Natural killer cell (primary cell): ENCODE measurements at places on chromosomes 12 and 14. TPM values are rescaled to one million over a fixed set of nuclear protein-coding genes. Genes with fewer than 3 reads are reported as not detected.

The RAPGEF3 gene
- total RNA-seq: 0.73 TPM

The PTPRR gene
- total RNA-seq: 1.3 TPM

The EPYC gene
- not detected for total RNA-seq

The DACT1 gene
- total RNA-seq: 0.33 TPM

The FAM186B gene
- total RNA-seq: 0.77 TPM

The SLC25A21 gene
- total RNA-seq: not detected

The SPTB gene
- 0.07 TPM for total RNA-seq

The RD3L gene
- total RNA-seq: not detected

The KRT71 gene
- not detected for total RNA-seq

The ZNF641 gene
- total RNA-seq: 48.8 TPM

The GUCY2C gene
- total RNA-seq: not detected

The SDR9C7 gene
- not detected for total RNA-seq

The LRFN5 gene
- not detected for total RNA-seq

The MED6 gene
- total RNA-seq: 92.0 TPM

The SERPINA4 gene
- not detected for total RNA-seq

The SLC6A15 gene
- not detected for total RNA-seq

The HOXC9 gene
- not detected for total RNA-seq

The PLEKHG7 gene
- not detected for total RNA-seq

The EGLN3 gene
- total RNA-seq: 0.57 TPM

The CLEC1A gene
- not detected for total RNA-seq

The DTX3 gene
- total RNA-seq: 81.1 TPM

The ITGA7 gene
- total RNA-seq: 2.8 TPM

The TSPAN19 gene
- total RNA-seq: not detected

The CD4 gene
- 9.8 TPM for total RNA-seq

The ESR2 gene
- total RNA-seq: 0.53 TPM

The RDH16 gene
- 1.6 TPM for total RNA-seq

The PTPRO gene
- total RNA-seq: 0.29 TPM

The ACOT4 gene
- 2.3 TPM for total RNA-seq

The FZD10 gene
- total RNA-seq: not detected

The SLC10A1 gene
- total RNA-seq: not detected

The CDCA3 gene
- 3.3 TPM for total RNA-seq

The INSM2 gene
- total RNA-seq: not detected

The ARHGDIB gene
- 962 TPM for total RNA-seq

The RNASE7 gene
- total RNA-seq: not detected

The TOMM20L gene
- not detected for total RNA-seq

The STAC3 gene
- 2.4 TPM for total RNA-seq

The ATP5F1B gene
- total RNA-seq: 335 TPM

The KCNA5 gene
- not detected for total RNA-seq

The TSPAN8 gene
- total RNA-seq: not detected

The MANSC4 gene
- not detected for total RNA-seq
